ENCODE measurements at places on chromosomes 7 and 10.

GRCh38 chr10:114638821-114639625 lies 19.1 kb downstream of the ABLIM1 start:
- DNase-seq: no peak

GRCh38 chr7:75815418-75816064 lies 1.9 kb upstream of the CCL24 start:
- no peak for DNase-seq

DNA sequence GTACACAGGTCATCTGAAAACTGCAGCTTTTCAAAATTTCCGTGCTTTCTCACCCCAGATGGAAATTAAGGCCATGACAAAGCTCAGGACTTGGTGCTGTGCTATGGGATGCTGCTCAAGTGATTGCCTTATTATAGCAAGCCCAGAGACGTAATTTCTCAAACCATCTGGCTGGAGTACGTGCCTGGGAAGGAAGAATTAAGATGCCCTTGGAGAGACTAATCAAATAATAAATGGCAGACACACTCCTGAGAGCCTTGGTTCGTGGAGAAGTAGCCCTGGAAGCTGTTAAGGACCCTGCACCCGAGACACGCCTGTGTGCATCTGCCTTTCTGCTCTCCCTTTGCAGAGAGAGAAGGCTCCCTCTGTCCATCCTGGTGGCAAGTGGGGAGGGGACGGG lies 38.3 kb upstream of the PRLHR start:
- DNase-seq: no peak

GRCh38 chr7:113086431-113086888 lies at the start of gene GPR85:
TSS of gene GPR85 (minus strand) at chr7:113086827. CDS start at chr7:113084721, 2,106 bp downstream.
- peak; percentile 61 for DNase-seq

- DNase-seq: no peak
Observed at GRCh38 chr10:30562787-30563186, 66.8 kb downstream of the LYZL2 start.

GRCh38 chr7:19121977-19122588 lies 4.6 kb upstream of the TWIST1 start:
- DNase-seq: no peak

GRCh38 chr7:144454-144826 lies 47.9 kb upstream of the FAM20C start:
- no peak for DNase-seq

DNA sequence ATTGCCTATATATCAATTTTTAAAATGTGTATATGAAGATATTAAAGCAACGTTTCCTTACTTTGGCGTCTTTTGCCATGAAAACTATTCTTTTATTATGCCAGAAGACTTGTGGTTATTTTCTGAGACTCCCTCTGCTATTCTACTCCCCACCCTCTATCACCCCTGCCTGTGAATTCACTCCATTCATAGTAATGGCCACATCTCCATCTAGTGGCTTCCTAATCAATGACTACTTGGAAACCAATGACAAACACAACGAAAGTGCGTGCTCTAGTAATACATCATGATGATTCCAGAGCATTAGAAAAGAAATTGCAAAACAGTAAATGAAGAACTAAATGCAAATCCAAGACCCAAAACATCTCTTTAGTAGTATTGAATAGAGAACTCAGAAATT lies 186.7 kb upstream of the HGF start:
- no peak for DNase-seq

DNA sequence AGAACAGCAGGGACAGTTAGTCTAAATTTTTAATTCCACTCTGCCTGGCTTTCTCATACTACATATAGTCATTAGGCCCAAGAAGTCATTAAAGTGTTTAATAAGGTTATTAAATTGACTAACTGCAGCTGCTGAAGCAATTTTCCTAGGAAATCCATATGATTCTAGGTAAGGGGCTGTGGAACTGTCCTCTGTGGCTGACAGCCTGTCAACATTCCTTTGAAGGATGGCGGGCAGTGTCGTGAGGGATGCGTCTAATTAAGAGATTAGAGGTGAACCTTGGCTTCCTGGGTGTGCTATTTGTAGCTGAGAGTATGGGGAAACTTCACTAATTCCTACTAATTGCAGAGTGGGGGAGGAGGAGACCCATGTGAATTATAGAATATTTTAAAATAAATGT lies 64.6 kb downstream of the SNX10 start:
- no peak for DNase-seq

DNA sequence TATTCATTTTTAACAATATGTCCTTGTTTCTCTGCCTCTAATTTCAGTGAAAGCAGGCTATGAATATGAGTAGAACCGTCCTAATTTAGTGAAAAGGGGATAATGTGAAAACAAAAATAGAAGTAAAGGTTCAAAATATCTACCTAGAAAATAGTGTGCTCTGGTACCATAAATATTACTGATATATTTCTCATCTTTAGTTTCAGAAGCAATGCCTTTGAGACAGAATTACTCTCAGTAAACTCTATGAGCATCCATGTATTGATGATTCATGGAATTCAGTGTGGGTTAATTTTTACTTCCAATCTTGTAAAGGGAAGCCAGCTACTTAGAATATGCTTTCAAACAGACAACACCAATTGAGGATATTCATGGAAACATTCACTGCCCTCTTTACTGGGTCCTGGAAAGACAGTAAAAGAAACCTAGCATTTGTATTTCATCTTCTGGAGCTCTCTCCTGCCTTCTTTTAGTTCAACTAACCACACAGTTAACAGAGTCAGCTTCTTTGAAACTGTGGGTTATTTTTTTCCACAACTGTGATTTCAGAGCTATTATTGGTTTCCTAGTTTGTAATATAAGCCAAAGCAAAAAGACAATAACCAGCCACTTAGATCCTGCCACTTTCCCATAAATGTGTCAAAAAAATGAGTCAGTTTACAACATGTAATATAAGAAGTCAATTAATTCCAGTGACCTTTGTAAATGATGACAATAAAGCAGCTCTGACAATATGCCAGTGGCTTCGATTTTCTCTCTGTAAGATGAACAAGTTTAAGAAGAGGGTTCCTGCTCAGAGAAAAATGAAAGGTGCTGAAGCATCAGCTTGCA lies 1.7 kb downstream of the LRRN3 start:
- no peak for DNase-seq

- peak; percentile 75 for DNase-seq
Observed at GRCh38 chr7:108455998-108456677, at the start of gene NRCAM. TSS of gene NRCAM (minus strand) at chr7:108456436. CDS start at chr7:108240064, 216,372 bp downstream.

DNA sequence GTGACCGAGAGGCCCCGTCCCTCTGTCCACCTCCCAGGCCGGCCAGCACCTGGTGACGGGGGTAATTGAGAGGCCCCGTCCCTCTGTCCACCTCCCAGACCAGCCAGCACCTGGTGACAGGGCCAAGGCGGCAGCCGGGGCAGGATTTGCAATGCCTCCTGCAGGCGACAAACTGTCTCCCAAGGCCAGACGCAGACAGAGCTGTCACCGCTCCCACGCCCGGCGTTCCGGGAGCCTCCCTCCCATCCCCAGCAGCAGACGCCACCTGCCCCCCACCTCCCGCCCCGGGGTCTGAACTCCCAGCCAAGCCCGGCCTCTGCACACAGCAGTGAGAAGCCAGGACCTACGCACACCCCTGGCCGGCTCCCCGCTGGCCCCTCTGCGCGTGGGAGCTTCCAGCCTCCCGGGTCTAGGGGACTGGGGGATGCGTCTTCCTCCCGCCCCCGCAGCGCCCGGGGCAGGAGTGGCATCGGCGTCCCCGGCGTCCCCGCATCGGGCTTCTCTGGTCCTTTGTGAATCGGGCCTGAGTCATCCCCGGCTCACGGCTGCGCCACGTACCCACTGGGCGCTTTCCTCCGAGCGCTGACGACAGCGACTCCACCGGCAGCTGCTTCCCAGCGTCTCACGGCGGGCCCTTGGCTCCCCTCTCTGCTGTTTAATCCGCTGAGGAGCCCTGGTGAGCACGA lies 95.1 kb upstream of the DIP2C start:
- DNase-seq: peak; percentile 84

DNA sequence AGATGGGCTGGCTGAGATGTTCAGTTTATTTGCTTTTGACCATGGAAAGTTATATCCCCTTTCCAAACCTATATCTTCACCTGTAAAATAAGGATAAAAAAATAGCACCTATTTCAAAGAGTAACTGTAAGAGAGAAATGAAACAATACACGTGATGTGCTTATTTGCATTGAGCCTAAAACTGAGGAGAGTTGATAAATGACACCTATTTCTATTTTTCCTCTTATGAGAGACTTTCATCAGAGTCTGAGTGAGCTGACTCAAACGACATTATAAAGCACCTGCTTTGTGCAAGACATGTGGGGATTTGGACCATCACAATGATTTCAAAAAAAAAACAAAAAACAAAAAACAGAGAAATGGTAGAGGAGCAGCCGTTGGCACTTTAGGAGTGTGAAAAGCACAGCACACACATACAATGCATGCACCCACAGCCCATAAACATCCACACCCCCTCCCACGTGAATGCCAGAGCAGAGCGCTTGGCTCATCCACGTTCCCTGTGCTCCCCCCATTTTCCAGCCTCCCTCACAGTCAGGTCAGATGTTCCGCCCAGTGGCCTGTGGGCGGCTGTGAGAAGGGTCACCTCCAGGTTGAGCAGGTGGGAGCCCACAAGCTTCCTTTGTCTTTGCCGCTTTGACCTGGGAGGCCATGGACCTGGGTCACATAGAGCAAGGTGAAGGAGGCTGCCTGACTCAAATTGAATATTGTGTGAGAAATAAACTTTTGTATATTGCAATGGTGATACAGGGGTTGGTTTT lies 253.2 kb upstream of the ZNF32 start:
- DNase-seq: no peak

DNA sequence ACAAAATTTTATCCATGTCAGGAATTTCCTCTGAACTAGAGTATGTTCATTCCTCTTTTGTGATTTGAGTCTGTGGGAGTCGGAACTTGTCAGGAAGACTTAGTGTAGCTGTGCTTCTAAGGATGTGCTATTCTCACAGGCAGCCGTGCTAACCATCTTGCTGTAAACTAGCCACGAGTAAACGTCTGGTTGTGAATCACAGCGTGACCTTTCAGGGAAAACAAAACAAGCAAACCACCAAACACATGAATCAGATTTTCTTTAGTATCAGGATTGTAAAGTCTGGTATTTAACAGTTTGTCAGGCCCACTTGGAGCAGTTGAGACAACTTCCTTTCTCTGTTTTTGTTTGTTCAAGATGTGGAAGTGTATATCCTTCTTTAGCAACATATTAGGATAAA lies 32.0 kb downstream of the AUTS2 start:
- DNase-seq: no peak

DNA sequence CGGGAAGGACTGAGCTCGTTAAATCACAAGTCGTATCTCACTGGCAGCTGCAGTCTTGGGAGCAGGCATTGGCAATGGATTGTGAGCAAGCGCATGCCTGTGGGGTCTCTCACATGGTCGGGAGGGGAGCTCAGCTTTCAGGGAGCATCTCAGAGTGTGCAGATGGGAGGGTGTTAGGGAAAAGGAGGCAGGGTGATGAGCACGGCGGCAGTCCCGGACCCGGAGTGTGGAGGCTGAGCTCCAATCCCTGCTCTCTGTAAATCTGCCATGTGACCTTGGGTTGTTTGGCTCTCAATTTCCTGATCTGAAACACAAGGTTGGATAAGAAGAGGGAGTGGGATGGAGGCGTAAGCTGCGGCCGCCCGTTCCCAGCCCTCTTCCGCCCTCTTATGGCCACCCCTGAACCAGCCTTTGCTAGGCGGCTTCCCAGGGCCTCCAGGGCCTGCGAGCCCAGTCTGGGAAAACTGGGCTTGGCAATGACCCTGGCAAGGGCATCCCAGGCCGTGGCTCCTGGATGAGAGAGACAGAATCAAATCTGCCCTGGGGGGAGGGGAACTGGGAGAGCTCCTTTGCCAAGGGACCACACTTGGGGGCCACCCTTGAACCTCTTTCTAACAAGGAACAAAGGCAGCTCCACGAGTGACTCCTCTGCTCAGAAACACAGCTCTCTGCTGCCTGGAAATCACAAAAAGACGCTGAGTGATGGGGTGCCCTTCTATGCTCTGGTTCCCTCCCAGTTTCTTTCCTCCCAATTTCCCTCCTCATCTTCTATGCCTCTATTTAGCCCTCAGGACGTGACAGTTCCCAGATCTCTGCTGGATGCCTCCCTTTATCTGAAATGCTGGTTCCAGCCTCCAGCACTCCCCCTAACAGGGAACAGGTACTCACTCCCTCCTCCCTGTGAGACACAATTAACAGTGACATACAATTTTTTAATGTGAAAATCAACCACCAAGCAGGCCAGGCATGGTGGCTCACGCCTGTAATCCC lies 41.7 kb upstream of the LOXL4 start:
- DNase-seq: peak; percentile 60

- no peak for DNase-seq
Observed at GRCh38 chr7:115654384-115655214, 376.0 kb downstream of the TFEC start.

GRCh38 chr10:93267521-93267920 lies 193.8 kb downstream of the CYP26A1 start:
- DNase-seq: no peak

GRCh38 chr7:134885967-134886352 lies 100.3 kb upstream of the AGBL3 start:
- DNase-seq: no peak

GRCh38 chr10:3848005-3848774 lies 63.2 kb upstream of the KLF6 start:
- no peak for DNase-seq

DNA sequence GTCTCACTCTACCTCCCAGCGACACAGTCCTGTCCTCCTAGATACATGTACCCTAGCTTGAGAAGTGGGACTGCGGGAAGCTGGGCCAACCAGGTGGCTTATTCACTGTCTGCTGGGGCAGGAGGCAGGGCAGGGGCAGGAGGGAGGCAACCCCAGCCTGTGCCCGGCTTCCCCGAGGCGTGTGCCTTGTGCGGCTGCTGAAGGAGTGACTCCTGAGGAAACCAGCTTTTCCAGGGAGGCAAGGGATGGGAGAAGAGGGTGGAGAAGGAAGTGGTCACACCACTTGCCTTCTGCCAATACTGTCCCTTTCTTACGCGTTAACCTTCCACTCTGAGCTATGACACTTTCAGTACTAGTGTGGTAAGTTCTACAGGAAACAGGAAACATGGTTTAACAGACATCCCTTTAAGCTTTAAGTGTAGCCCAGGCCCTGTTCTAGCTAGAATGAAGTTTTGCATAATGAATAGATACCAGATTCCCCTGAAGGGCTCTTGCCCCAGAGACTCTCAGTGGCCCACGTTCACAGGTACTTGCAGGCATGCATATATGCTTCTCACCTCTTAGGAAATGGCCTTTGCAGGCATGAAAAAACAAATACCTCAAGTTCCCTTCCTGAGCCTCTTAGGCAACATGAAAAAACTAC lies 40.6 kb downstream of the SYPL1 start:
- DNase-seq: peak; percentile 74
